ENCODE measurements at places on chromosomes 6 and 20.

- DNase-seq, result no peak
Observed at GRCh38 chr20:48599106-48599747, 228.6 kb downstream of the PREX1 start.

DNA sequence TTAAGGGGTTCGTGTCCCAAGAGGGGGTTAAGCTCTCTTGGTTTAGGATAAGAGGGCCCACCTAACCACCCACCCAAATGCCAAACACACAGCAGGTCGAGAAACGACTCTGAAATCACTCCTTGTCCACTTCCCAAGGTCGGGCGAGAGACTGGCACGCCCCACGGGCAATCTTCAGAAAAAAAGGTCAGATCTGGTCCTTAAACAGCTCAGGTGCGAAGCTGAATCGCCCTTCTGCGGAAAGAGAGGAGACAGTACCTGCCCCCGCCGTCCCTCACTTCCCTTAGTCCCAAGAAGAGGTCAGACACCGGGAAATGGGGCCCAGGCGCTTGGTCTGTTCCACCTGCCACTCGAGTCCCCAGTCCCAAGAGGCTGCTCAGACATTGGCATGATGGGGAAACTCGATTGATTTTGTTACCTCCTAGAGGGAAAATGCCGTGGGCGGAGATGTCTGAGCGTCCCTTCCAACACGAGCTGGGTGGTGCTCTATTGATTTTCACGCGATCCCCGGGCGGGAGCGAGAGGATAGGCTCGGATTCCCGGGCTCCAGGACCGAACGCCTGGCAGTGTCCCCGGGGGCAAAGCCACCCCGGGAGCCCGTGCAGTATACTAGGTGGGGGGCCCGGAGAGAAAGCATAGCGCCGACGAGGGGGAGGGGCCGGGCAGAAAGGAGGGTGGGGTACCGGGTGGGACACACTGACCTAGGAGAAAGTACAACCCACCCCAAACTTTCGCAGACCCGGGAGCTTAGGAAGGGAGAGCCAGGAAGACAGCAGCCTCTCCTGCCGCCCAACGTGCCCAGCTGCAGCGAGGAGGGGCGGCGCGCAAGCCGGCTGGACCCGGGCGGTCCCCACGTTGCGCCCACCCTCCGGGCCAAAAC, 1.1 kb upstream of the SAMD5 start:
- no peak for DNase-seq

GRCh38 chr6:158611541-158612370, 32.8 kb downstream of the DYNLT1 start:
- no peak for DNase-seq

GRCh38 chr6:112909781-112910180, 562.7 kb downstream of the RFPL4B start:
- DNase-seq, result no peak

- DNase-seq, result no peak
Observed at GRCh38 chr6:14286144-14286543, 168.6 kb downstream of the CD83 start.

GRCh38 chr20:19560881-19561480, 197.1 kb upstream of the RIN2 start:
- no peak for DNase-seq

- DNase-seq, result no peak
Observed at GRCh38 chr6:255751-256083, 36.6 kb upstream of the DUSP22 start.

- no peak for DNase-seq
Observed at GRCh38 chr6:91161246-91161645, 574.4 kb upstream of the MAP3K7 start.

All from esophagus squamous epithelium (tissue), 5 donors.